GM03348 (cell line): ENCODE measurements at places on chromosomes 5 and 9.
A peak's percentile ranks its signal among the peaks of the same experiment; 100 is the strongest.

- DNase-seq: no peak
Measured at GRCh38 chr9:88437210-88438146, 49.2 kb downstream of the SPIN1 start.

GRCh38 chr5:132230871-132231270 lies 3.2 kb upstream of the P4HA2 start:
- no peak for DNase-seq

DNA sequence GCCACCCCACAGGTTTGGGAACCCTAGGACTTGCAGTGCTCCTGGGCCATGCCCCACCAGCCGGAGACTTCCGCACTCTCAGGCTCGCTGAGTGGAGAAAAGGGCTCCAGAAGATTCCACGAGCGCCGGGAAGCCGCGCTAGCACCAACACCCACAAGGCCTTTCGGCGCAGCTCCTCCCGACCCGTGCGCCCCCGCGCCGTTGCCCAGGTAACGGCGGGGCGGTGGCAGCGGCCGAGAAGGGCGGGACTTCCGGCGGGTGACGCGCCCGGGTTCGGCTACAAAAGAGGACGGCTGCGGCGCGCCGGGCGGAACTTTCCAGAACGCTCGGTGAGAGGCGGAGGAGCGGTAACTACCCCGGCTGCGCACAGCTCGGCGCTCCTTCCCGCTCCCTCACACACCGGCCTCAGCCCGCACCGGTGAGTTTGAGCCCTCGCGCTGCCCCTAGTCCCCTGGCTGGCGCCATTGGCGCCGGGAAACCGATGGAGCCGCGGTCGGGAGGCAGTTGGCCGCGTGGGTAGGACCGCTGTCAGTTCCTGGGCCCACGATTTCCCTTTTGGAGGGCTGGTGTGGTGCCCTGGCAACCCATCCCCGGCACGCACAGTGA lies at the start of gene DNAJA1:
TSS of gene DNAJA1 (plus strand) at position 308 of the 606 bp plus-strand sequence. CDS start 1,212 bp downstream, outside the sequence.
- DNase-seq: peak; percentile 98

GRCh38 chr5:89203611-89204010 lies 320.6 kb upstream of the MEF2C start:
- DNase-seq: no peak

- no peak for DNase-seq
Measured at GRCh38 chr9:137382444-137383080, 40.4 kb downstream of the EXD3 start.

DNA sequence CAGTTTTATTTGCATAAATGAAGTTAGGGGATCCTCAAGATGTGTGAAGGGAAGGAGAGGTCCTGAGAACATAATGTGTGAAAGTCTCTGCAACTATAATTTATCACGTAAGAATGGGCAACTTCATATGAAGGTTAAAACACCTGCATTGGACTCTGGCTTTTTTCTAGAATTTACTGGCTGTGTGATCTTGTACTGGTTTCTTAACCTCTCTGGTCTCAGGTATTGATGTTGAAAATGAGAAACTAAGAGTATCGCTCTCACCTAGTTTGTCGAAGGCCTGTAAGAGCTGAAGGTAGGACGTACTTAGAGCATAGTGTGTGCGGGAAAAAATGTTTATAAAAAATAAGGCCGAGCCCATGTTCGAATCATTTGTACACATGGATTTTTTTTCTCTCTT lies 280.5 kb downstream of the ICE1 start:
- DNase-seq: no peak

- peak; percentile 47 for DNase-seq
Measured at GRCh38 chr9:126956917-126957686, 42.5 kb downstream of the RALGPS1 start.

DNA sequence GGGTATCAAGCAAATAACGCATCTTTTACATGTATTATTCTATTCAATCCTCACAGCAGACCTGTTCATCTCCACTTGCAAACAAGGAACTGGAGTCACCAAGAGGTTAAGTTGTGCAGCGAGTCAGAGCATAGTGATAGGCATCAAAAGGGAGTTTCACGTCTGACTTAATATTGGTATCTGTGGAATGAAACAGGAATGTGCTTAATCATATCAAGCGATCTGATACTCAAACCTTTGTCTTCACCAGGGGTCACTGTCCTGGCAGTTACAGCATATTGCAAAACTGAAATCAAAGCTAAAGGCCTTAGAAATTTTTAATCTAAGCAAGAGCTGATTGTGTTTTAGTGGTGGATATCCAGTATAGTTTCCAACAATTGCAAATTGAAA lies 271.6 kb downstream of the PLK2 start:
- peak; percentile 62 for DNase-seq

- DNase-seq: no peak
Measured at GRCh38 chr9:121537283-121537682, 37.6 kb upstream of the GGTA1 start.

DNA sequence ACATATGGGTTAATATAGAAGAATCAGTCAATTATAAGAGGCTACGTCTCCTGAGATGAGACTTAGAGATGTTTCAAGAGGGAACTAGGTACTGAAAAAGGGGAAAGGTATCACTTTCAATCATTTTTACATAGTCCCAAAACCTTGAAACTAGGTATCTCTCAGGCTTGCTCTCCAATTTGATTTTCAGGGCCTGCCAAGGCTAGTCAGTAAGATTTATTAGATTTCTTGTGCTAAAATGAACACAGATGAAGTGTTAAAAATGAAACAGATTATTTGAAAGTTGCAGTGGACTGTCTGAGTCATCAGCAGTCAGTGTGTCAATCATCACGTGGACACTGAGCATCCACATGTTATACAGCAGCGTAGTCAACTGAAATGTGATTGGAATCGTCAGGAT lies 591.1 kb downstream of the DTWD2 start:
- no peak for DNase-seq

GRCh38 chr9:109770101-109770500 lies 9.9 kb upstream of the PALM2AKAP2 start:
- DNase-seq: no peak

DNA sequence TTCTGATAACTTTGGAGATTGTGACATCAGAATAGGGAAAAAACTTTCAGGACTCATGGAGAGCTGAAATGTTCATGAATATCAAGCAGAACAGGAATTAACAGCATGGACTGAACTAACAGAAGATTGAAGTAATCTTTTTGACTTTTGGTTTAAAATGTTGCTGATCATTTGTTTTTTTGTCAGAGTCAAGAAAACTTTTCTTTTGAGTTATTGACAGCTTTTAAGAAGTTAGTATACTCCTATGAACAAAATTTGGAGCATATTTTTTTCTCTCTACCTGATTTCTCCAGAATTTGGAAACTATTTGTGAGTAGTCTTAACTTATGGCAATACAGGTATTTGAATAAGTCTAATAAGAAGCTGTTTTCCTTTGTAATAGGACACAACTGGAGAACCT lies 244.3 kb upstream of the KLF9 start:
- no peak for DNase-seq

DNA sequence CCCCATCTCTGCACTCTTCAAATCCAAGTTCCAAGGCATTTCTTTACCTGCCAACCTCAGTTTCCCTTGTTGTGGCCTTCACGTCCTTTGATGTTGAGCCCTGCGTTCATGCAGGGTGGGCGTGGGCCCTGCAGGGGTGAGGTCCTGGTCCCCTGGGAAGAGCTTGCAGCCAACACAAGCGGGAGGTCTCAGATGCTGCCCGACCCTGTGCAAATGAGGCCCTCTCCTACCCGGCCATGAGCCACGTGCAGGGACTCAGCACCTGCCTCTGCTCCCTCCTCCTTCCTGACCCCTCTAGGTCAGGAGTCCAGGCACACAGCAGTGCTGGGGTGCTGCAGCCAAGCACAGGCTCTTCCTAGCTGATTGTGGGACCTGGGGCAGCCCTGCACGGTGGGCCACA lies 124.5 kb downstream of the ADAMTS2 start:
- DNase-seq: no peak

DNA sequence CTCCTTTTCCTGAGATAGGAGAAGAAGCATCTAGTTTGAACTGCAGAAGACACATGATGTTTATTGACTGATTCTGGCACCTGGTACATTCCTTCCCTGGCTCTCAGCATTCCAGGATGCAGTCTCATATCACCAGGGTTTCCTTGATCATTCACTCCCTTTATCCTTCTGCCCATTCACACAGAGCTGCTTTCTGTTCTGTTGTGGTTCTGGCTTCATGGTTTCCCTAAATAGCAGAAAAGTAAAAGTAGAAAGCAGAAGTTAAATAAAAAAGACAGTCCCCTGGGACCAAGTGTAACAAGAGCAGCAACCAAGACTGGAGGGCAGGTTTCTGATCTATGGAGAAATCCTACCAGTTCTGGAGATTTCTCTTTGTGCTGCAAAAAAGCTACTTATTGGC lies 3.2 kb downstream of the IFNA8 start:
- no peak for DNase-seq

GRCh38 chr9:97491216-97491999 lies 10.1 kb upstream of the TMOD1 start:
- DNase-seq: no peak

DNA sequence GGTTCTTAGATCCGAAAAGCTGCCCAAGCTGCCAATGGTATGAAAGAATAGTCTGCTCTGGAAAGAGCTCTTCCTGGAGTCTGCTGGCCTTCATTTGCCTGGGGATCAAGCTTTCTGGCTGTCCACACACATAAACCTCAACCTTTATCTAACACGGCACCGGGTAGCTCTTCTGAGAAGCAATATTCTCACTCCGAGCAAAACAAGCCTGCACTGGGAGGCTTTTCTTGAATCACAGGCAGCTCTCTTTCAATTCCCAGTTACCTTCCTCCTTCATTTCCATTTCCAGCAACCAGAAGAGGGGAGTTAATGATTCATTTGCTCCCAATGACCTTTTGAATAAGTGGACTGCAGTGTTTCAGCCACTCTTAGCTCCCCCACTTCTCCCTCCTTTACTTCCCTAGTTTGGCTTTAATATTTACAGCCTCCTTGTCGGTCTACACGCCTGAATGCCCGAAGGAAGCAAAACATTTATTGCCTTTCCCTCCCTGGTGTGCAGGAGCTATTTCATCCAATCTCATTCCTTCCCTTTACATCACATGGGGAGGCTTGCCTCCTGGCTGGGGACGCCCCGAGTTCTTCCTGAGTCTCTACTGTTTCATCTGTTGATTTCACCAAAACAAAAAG lies 187.1 kb downstream of the ARHGEF28 start:
- DNase-seq: no peak

- no peak for DNase-seq
Measured at GRCh38 chr5:136853971-136854370, 488.6 kb upstream of the TRPC7 start.

DNA sequence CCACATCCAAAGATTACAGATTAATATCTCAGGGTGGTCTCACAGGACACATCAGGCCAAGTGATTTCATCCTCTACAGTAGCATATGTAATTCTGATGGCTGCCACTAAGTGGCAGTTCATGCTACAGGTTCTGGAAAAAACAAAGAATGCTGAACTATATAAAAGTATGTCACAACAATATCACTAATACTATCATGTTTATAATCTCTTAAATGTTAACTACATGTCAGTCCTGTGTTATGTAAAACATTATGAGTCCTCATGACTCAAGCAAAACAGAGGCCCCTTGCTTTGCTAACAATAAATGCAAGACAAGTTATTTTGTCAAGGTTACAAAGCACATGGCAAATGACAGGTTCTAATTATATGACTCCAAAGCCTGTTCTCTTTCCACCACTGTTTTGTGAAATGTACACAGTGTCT lies 233.2 kb downstream of the FBXL17 start:
- DNase-seq: peak; percentile 38

GRCh38 chr5:2832394-2832793 lies 80.9 kb upstream of the IRX2 start:
- DNase-seq: no peak

DNA sequence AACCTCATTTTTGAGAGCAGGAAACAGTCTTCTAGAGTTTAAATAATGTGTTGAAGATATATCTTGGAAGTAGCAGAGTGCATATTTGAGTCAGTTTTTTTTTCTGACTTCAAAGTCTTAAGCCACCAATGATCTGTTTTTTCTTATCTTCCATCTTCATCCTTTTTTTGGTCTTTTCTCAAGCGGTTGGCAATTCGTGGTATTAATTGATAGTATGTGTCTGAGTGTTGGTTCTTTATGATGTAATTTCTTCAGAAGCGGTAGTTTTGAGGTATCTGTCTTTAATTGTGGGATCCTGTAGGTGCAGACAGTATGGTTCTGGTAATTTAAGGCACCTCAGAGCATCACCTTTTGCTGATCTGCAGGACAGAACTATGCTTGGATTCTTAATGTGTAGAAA lies 3.9 kb downstream of the CSNK1G3 start:
- no peak for DNase-seq

DNA sequence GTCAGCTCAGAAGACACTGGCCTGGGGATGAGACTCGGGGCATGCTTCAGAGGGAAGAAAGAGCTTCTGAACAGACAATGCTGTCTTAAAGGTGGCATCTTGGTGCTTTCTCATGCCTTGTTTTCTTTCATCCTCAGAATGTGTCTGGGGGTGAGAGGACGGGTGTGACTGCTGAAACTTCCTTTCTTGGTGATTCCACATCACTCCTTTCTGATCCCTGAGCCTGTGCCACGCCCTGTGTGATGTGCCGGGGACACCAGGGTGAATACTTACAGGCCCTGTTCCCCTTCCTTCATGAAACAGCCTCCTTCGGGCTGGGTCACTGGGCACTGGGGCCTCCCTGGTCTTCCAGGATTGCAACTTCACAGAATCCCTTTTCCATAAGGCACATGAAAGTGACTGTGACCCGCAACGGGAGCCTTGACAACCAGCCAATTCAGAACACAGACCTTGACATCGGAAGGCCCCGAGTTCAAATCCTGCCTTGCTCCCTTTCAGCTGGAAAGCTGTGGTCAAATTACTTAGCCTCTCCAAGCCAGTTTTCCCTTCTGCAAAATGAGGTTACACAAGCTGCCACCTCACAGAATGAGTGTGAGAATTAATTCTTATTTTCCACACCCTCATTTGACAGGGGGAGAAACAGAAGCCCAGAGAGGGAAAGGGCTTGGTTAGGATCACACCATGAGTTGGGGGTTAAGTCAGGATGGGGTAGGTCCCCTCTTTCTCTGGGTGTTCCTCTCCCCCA lies 44.1 kb upstream of the IL17B start:
- DNase-seq: no peak

DNA sequence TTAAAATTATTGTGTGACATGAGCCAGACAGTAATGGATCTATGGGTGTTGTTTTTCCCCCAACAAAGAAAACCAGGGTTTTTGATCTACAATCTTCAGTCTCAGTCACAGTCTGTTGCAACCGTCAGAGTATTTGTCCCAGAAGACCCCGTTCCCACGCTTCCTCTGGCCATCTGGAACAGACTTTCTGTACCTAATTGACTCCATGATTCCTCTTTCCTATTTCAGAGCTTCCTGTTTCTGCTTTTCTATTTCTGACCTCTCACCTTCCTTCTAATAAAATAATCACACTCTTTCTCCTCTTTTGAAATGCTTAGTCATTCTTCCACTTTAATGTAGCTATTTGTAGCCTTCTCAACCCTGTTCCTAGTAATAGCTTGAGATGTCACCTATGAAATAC lies 1044.8 kb downstream of the DTWD2 start:
- no peak for DNase-seq

DNA sequence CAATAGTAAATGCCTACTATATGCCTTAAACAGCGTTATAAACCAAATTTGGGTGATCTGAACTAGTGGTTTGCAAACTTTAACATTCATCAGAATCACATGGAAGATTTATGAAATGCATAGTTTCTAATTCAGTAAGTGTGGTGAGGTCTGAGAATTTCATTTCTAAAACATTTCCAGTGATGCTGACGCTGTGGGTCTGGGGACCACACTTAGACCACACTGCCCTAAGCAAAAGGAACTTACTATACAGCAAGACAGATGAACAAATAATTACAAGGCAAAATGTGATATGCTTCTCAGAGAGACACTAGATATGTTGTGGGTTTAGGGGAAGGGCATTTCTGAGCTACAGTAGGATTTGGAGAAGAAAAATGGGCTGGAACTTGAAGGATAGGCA lies 72.6 kb downstream of the OXCT1 start:
- no peak for DNase-seq

GRCh38 chr9:95096381-95096780 lies 221.1 kb downstream of the FANCC start:
- no peak for DNase-seq
